ENCODE measurements at places on chromosomes 5 and 9.
A peak's percentile ranks its signal among the peaks of the same experiment; 100 is the strongest.

GRCh38 chr5:113117543-113118115, 141.0 kb downstream of the DCP2 start:
- DNase-seq = no peak

- DNase-seq = no peak
These were observed 75.5 kb downstream of the SEMA4D start for GRCh38 chr9:89422151-89422975.

DNA sequence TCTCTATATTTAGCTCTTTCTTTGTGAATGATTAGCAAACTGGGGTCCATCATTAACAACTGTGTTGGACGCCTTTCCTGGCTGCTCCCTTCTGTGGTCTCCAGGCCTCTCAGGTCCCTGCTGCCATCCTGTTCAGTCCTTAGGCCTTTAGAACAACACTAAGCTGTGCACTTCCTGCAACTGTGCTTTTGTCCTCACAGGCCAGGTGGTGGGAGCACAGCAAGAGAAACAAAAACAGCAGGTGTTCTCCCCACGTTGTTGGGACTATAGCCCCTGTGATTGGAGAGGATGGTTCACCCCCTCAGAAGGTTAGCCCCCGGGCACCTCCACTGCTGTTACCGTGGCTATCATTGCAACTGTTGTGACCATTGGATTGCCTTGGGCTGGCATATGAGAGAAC, 41.7 kb upstream of the CLINT1 start:
- DNase-seq = no peak

- DNase-seq = no peak
These were observed 518.1 kb downstream of the AGTPBP1 start for GRCh38 chr9:85223506-85224125.

GRCh38 chr5:87526131-87526530, 113.4 kb upstream of the CCNH start:
- no peak for DNase-seq

GRCh38 chr5:61055434-61056006, 106.7 kb downstream of the SMIM15 start:
- peak; percentile 40 for DNase-seq

DNA sequence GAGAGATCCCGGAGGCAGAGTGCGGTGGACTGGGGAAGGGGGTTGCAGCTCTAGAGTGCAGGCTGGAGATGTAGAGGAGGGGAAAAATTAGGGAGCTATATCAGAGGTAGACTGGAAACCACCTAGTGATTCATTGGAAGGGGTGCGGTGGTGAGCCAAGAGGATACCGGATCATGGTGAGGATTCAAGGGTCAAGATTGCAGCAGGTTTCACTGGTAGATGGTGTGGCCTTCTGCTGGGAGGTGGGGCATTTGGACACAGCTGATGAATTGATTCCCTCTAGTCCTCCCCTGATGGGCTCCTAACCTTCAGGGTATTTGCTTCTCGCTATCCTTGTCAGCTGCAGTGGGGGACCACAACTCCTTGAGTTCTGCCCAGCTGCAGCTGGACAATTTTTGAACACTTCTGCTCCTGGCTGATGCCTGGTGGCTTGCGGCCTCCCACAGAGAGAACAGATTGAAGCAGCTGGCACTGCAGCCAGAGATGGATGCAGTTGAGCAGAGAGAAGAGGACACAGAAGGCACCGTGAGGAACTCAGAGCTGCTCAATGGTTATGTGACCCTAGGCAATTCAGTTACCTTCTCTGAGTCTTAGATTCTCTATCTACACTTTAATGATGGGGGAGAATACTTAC, 134.4 kb upstream of the ABCA1 start:
- no peak for DNase-seq

- no peak for DNase-seq
These were observed 143.5 kb downstream of the OLFM1 start for GRCh38 chr9:135230817-135231520.

- DNase-seq = no peak
These were observed 18.7 kb upstream of the NEURL1B start for GRCh38 chr5:172622091-172623046.
